ENCODE measurements at places on chromosomes 7 and 10.

- no peak for DNase-seq
Observed at GRCh38 chr7:112108981-112109380, 97.2 kb downstream of the DOCK4 start.

DNA sequence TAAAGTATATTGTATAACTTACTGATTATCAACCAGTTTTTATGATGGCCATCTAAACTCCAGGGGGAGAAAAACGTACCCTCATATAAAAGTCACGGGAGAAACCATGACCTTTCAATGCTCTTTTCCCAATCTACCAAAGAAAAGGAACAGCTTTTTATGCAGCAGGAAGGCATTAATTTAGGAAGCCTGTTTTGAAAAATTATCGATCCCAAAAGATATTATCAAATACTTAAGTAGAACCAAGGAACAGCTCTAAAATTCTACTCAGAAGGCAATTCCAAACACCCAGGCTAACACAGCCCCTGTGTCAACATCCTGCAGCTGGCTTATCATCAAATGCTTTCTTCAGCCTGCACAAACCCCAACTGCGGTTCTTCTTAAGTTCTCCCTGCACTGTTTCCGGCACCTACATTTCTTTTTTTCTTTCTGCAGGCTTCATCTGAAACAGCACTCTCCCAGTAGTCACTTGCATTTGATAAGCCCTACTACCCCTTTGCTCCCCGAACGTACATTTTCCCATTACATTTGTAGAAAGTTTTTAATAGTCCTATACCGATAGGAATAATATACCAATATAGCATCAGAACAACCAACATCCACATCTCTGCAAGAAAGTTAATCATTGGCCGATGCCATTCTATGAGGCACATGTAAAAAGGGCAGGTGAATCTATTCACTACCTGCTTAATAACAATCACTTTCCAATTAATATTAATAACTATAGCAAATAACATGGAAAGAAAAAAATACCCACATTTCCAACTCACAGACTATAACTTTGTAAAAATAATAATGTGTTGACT is 47.9 kb downstream of the PIP4K2A start:
- no peak for DNase-seq

- no peak for DNase-seq
Observed at GRCh38 chr10:4006858-4007257, 221.8 kb upstream of the KLF6 start.

GRCh38 chr10:49207113-49207512 is 18.9 kb upstream of the TMEM273 start:
- no peak for DNase-seq

DNA sequence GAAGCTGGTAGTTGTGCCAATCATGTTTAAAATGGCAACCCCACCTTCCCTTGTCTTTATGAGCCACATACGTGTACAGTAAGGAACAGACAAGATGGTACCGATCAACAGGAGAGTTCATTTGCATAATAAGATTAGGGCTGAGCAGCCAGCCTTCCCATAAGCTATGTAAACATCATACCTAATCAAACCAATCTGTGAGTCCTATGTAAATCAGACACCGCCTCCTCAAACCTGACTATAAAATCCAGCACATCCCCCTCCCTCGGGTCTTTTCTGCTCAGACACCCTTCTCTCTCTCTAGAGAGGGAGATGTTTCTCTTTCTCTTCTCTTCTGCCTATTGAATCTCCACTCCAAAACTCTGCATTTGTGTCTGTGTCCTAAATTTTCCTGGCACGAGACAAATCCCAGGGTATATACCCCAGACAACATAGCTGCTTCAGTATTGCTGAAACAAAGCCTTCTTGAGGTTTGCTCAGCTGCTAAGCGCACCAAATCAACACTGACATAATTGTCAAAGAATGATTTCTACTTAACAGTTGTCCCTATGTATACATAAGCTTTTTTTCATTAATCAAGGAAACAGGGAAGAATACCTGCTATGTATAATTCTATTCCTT is 279.2 kb downstream of the THSD7A start:
- no peak for DNase-seq

GRCh38 chr10:68543004-68543918 is 15.9 kb upstream of the SLC25A16 start:
- no peak for DNase-seq

GRCh38 chr10:92184977-92185376 is 105.9 kb downstream of the CPEB3 start:
- DNase-seq, result no peak

GRCh38 chr7:5553298-5553877 is 129.8 kb upstream of the TNRC18 start:
- no peak for DNase-seq

- no peak for DNase-seq
Observed at GRCh38 chr10:117740088-117740487, 197.5 kb downstream of the EMX2 start.

DNA sequence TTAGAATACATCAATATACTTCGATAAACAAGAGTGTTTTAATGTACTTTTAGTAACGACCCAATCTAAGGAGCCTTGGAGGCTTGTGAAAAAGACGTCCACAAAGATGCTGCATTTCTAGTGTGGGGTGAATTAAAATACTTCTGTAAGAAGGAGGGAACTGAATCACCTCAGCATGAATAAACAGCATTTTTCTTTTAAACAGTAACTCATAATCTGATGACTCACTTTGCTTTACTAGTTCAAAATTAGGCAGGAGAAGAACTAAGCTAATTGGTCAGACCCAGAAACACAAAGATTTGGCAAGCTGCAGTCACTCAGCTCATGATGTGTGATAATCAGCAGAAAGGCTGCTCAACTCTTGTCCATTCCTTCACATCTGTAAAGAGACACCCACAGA is 24.2 kb downstream of the NCOA4 start:
- DNase-seq, result no peak

- no peak for DNase-seq
Observed at GRCh38 chr10:71467161-71467560, 70.4 kb downstream of the CDH23 start.

DNA sequence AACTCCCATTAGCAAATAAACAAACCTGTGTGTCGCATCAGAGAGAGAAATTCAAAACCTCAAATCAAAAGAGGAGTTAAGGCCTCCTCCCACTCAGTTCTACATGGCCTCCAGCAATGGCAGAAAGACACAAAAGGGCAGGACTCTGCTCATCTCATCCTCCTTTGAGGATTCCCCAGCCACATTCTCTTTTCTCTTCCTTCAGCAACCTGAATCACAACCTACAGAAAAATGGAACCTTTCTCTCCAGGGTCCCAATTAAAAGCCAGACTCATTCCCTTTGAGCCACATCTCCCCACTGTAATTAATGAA is 7.9 kb downstream of the OSBPL3 start:
- no peak for DNase-seq

GRCh38 chr10:62130948-62131347 is 137.7 kb downstream of the RTKN2 start:
- DNase-seq, result no peak

GRCh38 chr7:91633013-91633441 is 247.5 kb downstream of the MTERF1 start:
- no peak for DNase-seq

DNA sequence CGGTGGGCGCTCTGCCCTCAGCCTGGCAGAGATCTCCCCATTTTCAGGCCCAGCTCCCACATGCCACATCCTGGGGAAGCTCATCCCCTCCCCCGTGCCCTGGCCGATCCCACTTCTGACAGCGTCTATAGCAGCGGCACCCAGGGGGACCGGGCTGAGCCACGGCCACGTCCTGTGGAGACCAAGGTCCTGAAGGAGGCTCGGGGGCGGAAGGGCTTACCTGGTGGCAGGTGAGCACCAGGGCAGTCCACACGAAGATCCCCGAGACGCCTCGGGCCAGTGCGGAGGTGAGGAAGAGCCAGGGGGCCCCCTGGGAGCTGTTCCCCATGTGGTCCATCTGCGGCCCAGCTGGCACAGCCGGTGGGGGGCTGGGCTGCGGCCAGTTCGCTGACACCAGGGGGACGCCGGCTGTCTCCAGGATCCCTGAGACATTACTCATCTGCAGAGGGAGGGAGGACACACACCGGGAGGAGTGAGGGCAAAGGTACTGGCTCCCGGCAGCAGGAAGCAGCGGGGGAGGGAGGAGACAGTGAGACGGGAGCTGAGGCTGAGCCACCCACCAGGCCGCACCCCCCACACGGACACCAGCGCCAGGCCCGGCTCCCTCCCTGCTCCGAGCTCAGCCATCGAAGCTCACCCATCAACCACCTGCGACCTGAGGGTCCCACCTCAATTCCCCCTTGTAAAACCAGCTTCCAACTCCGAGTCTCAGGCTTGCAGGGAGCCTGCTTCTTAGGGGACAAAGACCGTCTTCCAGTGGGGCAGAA is 776 bp downstream of the TMEM184A start:
- peak; percentile 76 for DNase-seq

GRCh38 chr10:59324597-59324996 is 37.8 kb downstream of the FAM13C start:
- DNase-seq, result no peak

DNA sequence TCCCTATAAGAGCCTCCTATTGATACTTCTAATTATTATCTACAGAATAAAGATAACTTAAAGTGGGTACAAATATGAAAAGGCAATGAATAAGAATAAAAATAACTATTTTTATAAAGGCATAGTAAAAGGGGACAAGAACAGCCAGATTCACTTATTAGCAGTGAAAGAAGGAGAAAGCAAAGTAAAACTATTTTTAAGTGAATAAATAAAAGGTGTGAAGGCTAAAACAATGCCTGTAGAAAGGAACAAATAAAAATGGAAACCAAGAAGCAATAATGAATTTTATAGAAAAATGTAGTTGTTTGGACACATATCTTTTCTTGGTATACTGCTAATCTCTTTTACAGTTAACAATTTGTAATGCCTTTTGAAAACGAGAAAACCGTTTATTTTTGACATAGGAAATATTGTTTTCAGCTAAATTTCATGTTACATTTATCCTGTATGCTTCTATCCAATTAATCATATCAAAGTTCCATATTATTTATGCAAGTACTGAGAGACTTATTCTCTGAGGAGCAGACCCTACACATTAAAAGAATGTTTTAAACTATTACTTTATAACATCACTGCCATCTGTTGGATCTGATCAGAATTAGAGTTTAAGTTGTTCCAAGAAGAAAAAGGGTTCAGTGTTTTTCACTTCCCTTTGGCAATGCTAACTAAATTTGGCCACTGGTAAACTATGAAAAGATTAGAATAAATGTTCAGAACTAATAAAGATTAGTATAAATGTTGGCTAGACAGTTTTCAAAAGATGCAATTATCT is 59.1 kb downstream of the ARMC3 start:
- DNase-seq, result no peak

DNA sequence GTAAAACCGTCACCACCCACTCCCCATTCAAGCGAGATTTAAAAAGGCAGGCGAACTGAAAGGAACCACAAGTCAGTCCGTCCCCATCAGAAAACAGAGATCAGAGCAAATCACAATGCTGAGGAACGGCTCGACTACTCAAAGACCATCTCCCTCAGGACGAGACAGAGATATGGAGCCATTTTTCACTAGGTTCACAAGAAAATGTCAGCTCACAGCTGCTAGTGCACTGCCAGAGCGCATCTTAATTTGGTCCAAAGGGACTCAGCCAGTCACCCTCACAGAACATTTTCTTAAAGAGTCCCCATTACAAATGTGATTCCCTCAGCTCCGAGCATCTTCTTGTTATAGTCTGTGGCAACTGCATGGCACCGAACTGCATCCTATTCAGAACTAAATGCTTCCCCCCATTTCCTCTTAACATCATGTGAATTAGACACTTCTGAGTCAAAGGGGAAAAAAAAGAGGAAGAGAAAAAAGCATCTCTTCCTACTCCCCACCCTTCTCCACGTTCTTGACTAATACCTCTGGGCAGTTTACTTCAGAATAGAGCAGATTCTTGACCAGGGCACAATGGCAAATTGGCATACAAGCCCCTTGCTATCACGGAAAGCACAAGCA is 683.9 kb downstream of the MAGI2 start:
- no peak for DNase-seq

DNA sequence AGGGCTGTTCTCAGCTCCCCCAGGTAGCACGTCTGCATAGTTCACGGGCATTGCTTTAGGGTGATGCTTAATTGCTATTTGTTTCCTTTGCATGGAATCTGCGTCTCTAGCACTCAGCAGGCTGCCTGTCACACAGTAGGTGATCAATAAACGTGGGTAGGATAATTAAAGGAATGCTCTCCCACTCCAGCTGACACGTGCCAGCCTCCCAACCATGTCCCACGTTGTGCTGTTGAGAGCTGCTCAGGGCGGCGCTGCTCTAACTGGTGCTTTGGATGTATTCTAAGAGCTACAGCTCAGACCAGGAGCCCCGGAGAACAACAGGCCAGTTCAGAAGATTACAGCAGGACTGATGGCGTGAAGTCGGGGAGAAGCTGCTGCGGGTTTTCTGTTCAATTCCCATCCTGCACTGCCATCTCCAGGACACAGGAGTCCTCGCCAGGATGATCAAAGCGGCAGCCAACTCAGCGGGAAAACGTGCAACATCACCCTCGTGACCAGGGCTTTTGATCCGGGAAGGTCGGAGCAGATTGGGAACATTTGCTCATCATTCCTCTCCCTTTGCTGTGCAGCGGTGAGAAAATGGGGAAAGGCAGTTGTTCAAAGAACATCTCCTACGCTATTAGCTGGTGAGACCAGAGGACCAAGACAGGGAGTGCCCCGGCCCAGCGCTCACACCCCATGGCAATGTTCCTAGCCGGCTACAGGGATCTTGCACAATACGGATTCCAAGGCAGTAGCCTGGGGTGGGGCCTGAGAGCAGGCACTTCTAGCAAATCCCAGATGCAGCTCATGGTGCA is 50.5 kb upstream of the FOXK1 start:
- DNase-seq, result peak; percentile 82

GRCh38 chr10:50968386-50969091 is 83.1 kb upstream of the A1CF start:
- no peak for DNase-seq

DNA sequence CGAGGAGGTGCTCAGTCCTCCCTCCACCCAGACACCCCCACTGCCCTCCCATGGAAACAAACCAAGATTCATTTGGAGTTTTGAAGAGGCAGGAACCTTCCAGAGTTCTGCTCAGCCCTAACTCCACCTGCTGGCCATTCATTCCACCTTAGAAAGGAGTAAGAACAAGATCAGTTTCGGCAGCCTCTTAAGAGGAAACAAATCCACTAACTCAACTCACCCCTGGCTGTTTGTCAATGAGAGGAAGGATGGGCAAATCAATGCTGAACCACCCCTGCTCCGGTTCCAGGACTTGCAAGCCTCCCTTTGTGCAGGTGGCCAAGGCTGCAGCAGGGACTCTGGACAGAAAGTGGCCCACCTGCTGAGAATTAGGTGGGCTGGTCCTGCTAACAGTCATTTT is 26.2 kb downstream of the CCDC3 start:
- DNase-seq, result no peak

- no peak for DNase-seq
Observed at GRCh38 chr10:13684252-13684791, 97.6 kb downstream of the PRPF18 start.

DNA sequence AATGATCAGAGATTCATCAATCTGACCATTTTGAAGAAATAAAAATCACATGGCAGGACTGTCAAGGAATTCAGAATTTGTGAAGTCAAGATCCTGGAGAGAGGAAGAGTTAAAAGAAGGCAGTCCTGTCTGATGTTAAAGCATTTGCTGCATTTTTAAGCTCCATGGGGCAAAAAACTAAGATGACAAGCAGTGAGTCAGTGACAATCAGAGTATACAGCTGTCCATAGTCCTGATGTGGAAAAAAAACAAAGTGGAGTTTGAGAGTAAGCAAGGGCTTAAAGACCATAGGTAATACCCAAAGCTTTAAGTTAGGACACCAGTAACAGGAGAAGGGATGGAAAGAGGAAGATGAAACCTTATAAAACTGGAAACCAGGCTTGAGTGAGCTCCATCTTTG is 412.7 kb upstream of the ANKRD30A start:
- DNase-seq, result no peak

Data from NCI-H2171 (cell line).